Psoas muscle (tissue), 8 donors: ENCODE measurements at places on chromosomes 12 and 14. TPM values are rescaled to one million over a fixed set of nuclear protein-coding genes. Genes with fewer than 3 reads are reported as not detected.
A peak's percentile ranks its signal among the peaks of the same experiment; 100 is the strongest.

- no peak for DNase-seq
These were observed 189.7 kb upstream of the RGS6 start for GRCh38 chr14:71742485-71742884.

DNA sequence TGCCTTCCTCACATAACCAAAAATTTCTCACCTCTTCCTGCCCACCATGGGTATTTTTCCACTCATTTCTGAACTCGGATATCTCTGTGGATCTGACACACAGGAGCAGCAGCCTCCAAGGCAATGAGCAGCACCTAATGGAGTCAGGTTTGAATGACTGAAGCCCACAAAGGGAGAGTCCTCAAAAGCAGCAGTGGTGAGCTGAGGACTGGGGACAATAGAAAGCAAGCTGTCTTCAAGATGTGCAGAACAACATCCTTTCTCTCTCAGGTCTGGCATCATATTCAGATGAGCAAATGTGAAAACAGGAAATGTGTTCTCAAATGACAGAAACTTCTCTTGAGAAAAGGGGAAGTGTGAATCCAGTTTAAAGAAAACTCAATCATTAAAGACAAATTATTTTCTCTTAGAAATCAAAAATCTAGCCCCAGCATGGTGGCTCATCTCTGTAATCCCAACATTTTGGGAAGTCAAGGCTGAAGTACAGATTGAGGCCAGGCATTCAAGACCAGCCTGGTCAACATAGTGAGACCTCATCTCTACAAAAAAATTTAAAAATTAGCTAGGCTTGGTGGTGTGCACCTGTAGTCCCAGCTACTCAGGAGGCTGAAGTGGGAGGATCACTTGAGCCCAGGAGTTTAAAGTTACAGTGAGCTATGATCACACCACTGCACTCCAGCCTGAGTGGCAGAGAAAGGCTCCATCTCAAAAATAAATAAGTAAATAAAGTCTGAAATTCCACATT lies 54.2 kb downstream of the C12orf42 start:
- no peak for DNase-seq

- DNase-seq = no peak
These were observed 87.0 kb downstream of the BTG1 start for GRCh38 chr12:92058664-92059063.

DNA sequence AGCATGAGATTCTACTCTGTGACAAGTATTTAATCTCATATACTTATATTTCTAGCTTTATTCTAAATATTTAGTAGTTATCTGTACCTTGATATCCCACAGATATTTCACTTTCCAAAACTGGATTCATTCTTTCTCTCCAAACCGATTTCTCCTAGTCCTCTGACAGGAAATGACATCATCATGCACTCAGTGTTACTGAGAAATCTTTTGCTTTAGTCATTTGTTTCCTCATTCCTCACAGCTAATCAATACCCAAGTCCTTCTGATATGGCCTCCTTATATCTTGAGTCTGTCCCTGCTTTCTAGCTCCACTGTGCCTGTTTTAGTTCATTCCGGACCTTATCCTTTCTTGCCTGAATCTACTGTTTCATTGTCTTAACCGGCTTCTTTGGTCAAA lies 39.4 kb upstream of the E2F7 start:
- DNase-seq = no peak

- DNase-seq = no peak
These were observed 55.1 kb downstream of the CALM1 start for GRCh38 chr14:90451961-90452360.

DNA sequence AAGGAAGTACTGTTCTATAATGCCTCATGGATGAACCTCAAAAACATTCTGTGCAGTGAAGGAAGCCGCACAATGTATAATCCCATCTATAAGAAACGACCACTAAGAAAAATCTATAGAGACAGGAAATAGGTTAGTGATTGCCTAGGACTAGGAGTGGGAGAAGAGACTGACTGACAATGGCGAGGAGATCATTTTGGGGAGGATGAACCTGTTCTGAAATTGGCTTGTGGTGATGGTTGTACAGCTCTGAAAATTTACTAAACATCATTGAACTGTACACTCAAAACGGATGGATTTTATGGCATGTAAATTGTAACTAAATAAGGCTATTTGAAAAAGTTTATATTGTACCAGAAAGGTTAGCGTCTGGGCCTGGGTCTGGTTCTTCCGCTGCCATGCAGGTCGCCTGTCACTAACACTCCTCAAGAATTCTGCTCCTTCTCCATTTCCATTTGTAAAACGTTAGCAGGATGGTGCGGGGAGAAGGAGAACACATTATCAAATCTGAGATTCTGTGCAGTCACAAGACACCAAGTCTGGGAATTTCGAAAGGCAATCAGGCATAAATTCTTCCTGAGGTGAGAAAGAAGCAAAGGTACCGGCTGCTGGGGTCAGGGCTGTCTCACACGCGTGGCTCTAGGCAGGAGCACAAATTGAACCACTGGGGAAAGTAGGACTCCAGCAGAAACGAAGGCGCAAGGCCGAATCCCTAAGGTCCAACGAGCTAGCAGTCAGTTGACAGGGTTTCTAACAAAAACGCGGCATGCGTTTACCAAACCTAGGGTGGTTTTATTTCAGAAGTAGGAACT lies 845 bp upstream of the COCH start:
- no peak for DNase-seq

GRCh38 chr14:69848903-69849391 lies 30.3 kb upstream of the SMOC1 start:
- no peak for DNase-seq

DNA sequence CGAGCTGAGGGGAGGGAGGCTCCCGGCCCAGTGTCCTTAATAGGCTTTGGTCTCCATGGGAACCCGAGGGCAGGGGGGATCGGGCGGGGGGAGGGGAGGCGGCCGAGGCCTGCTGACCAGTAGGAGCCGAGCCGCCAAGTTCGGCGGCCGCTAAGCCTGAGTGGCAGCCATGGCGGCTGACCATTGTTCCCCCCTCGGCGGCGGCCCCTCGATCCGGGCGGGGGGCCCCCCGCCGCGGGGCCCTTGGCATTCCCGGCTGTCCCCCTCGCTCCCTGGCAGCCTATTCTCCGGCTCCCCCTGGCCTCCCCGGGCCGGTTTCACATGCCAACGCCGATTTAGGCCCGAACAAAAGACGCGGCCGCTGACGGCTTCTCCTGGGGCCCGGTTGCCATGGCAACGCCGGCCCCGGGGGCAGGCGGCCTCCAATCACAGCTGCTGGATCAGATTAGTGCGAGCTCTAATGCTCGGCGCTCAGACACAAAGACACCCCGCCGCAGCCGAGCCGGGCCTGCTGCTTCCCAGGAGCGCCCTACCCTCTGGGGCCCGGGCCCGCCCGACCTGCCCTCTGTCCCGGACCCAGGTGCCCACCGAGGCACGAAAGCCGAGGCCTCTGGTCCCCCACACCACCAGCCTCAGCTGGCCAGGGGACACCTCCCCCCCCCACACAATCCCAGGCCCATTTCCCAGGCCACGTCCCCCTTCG lies 7.3 kb downstream of the MSI1 start:
- peak; percentile 53 for DNase-seq

DNA sequence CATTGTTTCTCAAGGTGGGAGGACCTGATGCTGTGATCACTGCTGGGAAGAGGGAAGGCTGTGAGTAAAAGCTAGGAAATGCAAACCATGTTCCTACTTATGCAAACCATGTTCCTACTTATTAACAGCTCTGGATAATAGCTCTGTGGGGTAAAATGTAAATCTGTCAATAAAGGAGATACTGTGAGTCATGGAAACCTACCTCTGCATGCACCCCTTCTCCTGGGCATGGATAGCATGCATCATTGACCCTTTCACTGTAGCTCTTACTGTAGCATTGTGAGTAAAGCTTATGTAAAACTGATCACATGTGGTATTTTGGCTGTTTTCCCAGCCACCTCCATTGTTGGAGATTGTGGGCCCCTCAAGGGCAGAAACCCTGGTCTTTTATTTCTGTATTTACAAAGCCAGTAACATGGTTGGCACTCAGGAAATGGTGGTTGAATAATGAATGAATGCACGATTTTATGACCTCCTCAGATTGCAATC lies 253.7 kb downstream of the GRIN2B start:
- no peak for DNase-seq

- peak; percentile 72 for DNase-seq
These were observed 87.8 kb upstream of the NCOR2 start for GRCh38 chr12:124655048-124655697.

- no peak for DNase-seq
These were observed 4.4 kb upstream of the ASIC1 start for GRCh38 chr12:50052964-50053363.

- DNase-seq = no peak
These were observed 30.7 kb downstream of the ISCA2 start for GRCh38 chr14:74524076-74524811.

DNA sequence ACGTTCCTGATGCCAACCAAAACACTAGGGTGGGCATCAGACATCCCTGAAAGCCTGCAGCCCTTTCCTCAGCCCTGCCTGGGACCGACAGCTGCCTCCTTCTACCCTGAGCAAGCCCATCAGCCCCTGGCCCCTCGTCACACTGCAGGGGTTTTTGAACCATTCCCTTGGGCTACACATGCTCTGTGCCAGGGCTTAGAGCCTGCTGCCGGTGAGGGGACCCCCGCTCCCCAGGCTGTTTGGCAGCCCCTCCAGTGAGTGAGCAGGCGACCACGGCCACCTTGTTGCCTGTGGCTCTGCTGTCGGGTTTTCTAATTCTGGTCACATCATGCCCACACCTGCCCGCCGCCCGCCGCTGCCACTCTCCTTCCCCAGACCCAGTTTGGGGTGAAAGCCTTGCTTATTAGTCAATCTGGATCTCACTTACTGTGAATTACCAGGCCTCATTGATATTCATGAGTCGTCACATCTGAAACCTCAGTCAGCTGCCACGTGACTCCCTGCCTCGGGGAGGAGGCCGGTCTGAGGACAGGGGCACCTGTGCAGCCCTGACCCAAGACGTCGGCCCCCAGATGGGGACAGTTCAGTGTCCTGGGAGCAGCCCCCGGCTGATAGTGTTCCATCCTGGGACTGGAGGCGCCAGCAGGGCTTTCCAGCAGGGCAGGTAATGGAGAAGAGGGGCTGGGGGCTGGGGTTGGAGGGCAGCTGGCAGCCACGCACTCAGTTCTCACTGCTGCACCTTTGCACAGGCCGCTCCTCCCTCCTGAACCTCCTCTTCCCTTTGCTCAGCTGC lies 163.0 kb downstream of the RBM19 start:
- no peak for DNase-seq

DNA sequence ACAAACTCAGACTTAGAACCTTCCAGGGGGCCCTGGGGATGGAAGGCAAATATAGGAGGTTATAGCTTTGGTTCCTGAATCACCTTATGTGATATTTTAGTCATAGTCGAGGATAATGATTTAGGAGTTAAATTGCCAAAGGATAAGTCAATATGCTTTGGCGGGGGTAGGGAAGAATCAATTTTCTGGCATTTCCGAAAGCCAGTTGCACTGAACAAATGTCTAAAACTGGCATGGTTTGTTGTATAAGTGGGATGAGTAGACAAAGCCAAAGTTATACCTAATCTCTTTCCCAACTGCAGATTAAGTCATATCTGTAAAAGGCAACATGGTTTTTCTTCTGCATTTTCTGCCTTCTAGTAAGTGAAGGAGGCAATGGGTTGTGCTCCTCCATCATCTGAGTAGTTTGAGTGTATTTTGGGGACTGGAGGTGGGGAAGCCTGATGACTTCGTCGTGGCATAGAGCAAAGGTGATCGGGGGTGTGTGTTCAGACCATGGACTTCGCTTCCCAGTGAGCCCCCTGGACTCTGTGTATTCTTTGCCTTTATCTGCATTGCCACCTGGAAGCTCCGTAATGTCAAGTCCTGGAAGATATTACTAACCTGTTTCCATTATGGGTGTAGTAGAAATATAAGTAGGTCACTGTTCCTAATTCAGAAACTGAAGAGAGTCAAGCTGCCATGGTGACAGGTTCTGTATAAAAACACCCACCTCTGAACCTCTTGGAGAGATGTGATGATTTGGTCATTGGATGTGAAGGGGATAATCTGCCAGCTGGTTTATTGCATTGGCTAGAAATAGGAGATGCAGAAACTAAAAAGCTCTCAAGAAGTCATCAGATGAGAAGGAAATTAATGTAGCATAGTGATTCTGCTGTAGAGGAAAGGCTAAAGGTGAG lies 24.5 kb downstream of the PPFIBP1 start:
- DNase-seq = no peak

- DNase-seq = peak; percentile 80
These were observed 601 bp downstream of the KLC1 start for GRCh38 chr14:103629503-103630121.

DNA sequence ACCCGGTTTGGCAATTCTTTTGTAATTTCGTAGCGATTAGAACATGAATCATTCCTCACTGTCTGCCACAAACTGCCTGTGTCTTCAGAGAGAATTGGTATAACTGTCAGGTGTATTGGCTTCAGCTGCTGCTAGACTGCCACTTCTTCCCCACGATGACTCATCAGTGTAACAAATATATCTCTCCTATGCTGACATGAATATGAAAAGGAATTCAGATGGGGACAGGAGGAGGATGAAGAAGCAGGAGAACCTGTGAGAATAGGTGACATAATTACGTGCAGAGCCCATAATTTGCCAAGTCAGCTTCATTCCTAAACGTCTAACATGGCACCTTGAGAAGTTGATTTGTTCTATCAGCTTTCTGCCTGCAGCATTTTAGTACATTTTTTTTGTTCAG lies 64.9 kb downstream of the FRMD6 start:
- DNase-seq = no peak

DNA sequence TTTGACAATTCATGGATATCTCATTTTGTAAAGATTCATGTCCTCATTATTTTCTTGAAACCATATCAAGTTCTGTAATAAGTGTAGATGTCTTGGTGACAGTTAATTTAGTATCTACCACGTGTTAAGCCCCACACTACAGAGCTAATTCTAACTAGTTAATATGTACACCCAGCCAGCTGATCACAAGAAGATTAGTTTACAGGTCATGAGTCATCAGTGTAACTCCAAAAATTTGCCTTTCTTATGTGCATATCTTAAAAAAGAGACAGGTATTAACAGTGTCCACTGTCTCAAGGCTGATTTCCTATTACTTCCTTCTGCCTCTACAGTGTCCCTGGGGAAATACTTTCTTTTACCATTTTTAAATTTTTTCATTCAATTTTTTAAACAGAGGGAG lies 13.3 kb upstream of the YBX3 start:
- DNase-seq = no peak

- no peak for DNase-seq
These were observed 84.3 kb upstream of the DIO3 start for GRCh38 chr14:101476916-101477553.

GRCh38 chr14:48429512-48429911 lies 754.1 kb upstream of the MDGA2 start:
- no peak for DNase-seq

DNA sequence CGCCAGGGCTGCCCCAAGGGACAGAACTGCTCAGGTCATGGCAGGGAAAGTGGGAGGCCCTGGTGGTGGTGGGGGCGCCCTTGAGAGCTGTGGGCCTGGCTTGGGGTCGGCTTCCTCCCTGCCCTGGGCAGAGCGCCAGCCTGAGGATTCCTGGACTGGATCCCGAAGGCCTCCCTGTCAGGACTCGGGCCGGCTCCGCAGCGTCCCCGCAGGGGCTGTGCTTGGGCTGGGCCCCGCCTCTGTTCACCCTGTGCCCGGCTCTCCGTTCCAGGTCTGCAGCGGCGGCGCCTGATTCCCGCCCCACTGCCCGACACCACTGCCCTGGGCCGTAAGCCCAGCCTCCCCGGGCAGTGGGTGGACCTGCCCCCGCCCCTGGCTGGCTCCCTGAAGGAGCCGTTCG lies 39.9 kb downstream of the KIF26A start:
- no peak for DNase-seq

Gene KRT3
- total RNA-seq = not detected

Gene COPS7A
- 86.2 TPM for total RNA-seq

Gene FGF23
- not detected for total RNA-seq

Gene REM2
- not detected for total RNA-seq

Gene OR6C2
- not detected for total RNA-seq

Gene RAD51AP1
- total RNA-seq = 0.47 TPM

Gene GARIN6
- not detected for total RNA-seq

Gene PLA2G1B
- not detected for total RNA-seq
